ENCODE measurements at places on chromosomes 4 and X.

DNA sequence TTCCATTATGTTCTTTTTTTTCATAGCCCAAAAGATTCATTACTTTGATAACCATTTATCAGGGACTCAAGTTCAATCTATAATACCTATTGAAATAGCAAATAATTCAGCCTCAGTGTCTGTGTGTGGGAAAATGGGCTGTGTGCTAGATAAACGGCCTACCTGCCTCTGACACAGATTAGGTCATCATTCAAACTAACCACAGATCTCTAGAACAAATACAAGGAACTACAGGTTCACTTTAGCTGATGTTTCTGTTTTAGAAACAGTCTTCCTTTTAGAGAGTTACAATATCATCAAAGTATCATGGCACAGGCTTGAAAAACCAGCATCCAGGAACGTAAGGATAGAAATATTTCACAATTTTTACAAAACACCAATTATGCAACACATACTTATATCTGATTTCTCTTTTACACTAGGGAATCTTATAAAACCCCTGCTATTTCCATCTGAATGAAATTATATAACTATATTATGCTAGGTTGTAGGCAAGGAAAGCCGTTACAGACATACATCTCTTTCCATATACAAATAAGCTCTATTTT lies 56.6 kb upstream of the MAB21L2 start:
- no peak for DNase-seq

DNA sequence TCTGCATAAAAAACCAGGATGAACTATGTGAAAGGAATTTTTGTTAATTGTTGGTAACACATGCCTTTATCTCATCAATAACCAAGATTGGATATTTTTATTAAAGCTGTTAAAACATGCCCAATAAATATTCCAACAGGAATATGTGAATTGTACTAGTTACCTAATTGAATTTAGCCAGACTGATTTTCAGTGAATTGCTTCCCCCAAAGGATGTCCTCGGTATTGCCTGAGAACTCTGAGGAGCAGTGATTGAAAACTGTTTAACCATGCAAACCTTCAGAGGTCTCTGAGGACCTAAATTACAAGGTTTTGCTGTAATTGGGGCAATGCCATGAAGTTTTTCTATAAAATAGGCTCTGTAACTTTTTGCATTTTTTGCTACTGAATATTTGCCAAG lies 66.6 kb downstream of the BLTP1 start:
- DNase-seq = no peak

- no peak for DNase-seq
Observed at GRCh38 chr4:129342819-129343408, 247.0 kb downstream of the C4orf33 start.

- DNase-seq = no peak
Observed at GRCh38 chr4:187204389-187204918, 480.8 kb upstream of the FAT1 start.

DNA sequence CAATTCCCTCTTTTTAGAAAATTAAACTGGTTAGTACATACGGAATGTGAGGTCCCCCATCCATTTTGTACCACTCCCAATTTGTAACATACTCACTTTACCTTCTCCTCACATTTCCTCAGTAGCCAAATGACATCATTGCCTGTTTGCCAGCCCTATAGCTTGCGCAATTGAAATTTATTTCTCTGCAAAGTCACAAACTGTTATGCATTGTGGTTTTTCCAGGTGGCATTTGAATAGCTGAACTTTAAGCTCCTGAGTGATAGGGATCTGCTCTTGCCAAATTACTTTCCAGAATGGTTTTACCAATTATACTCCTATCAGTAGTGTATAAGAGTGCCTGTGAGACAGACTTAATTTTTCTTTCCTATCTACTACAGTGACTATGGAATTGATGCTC lies 7.7 kb downstream of the COL4A5 start:
- no peak for DNase-seq

- DNase-seq = no peak
Observed at GRCh38 chrX:69065451-69065850, 99.8 kb downstream of the PJA1 start.

DNA sequence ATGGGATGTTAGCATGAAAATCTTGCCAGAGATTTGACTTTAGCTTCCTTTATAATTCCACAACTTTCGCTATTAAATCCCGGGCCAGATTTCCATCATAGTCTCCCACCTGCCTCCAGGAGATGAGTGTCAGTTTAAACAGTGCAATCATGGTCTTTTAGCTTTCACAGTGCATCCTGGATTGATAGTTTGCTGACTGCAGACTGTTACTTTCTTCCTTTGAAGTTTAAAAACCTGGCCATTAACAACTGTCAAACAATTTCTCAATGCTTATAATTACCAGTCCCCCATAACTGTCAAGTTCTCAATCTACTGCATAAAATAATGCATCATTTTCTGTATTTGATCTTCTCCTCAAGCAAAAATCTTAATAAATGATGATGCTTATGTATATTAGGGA lies 108.4 kb upstream of the FSTL5 start:
- no peak for DNase-seq

DNA sequence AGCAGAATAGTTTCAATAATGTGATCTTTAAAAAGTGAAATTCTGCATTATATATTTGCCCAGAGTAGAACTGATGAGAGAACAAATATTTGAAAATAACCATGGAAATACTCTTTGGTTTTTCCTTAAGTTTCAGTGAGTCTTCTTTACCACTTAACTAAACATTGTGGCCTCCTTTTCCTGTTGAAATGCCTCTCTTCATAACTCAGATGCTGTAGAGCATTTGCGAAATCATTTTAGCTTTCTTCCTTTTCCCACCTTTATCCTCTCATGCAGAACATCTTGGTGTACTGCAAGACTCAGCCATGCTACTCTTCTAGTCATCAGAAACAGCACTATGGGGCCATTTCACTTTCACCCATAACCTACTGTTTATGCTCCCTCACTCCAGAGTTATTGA lies 48.2 kb downstream of the CASK start:
- DNase-seq = no peak

GRCh38 chrX:12790885-12791256 lies 341 bp upstream of the PRPS2 start:
- DNase-seq = no peak

- DNase-seq = no peak
Observed at GRCh38 chr4:48329193-48329592, 12.1 kb upstream of the SLAIN2 start.

DNA sequence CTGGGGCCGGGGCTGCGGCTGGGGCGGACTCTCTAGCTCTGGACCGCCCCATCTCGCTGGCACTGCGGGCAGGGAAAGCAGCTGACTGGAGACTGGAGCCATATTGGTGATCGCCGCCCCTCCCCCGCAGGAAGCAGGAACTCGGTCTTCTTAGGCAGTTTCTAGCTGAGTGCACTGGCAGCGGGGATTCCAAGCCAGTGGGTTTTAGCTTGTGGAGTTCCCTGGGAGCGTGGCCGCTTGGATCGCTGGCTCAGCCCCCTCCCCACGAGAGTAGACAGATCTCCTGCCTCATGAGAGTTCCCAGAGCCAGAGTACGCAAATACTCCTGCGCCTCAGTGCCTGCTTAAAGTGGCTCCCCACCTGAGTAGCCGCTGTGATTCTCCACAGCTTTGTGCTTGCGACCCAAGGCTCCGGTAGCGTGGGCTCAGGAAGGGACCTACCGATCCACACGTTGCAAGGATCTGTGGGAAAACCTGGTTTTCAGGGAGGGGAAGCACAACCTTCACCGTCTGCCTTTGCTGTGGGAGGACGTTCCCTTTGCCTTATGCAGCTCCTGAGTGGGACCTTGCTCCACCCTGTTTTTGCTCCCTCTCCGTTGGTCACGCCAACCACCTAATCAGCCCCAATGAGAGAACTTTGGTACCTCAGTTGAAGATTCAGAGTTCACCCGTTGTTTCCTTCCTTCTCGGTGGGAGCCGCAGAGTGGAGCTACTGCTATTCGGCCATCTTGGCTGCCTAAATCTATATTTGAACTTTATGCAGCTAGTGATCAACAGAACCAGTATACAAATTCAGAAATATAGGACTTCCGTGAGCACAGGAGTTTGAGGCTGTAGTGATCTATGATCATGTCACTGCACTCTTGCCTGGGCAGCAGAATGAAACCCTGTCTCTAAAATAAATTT lies 803.9 kb upstream of the PCDH10 start:
- peak; percentile 64 for DNase-seq

DNA sequence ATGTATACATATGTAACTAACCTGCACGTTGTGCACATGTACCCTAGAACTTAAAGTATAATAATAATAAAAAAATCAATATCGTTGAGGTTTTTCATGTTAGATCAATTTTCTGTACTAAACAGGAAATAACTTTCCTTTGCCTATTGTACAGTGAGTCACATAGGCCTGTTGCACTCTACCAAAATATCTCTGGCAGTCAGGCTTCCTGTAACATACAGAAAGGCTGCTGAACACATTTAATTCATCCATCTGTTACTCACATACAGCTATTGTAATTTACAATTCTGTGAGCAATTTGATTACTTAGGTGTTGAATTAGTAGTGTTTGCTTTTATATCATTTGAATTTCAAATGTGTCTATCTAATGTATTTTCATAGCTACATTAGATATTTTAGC lies 427.8 kb downstream of the TMA16 start:
- no peak for DNase-seq

- DNase-seq = no peak
Observed at GRCh38 chr4:56971383-56971782, 6.0 kb downstream of the NOA1 start.

DNA sequence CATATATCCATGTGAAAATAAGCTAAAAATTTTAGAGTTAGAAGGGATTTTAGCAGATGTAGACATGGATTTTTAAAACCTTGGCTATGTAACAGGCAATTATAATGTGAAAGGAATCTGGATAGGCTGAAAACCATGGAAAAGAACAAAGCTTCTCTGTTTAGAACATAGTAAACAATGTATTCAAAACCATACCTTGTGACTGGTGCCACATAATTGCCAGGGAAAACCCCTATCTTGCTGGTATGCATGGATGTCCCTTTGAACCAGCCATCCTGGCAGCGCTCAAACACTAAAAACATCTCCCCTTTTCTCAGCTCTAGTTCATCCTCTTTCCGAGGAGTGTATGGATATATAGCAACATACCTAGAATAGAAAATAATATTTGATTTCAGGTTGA lies 110.6 kb upstream of the CBR4 start:
- no peak for DNase-seq

DNA sequence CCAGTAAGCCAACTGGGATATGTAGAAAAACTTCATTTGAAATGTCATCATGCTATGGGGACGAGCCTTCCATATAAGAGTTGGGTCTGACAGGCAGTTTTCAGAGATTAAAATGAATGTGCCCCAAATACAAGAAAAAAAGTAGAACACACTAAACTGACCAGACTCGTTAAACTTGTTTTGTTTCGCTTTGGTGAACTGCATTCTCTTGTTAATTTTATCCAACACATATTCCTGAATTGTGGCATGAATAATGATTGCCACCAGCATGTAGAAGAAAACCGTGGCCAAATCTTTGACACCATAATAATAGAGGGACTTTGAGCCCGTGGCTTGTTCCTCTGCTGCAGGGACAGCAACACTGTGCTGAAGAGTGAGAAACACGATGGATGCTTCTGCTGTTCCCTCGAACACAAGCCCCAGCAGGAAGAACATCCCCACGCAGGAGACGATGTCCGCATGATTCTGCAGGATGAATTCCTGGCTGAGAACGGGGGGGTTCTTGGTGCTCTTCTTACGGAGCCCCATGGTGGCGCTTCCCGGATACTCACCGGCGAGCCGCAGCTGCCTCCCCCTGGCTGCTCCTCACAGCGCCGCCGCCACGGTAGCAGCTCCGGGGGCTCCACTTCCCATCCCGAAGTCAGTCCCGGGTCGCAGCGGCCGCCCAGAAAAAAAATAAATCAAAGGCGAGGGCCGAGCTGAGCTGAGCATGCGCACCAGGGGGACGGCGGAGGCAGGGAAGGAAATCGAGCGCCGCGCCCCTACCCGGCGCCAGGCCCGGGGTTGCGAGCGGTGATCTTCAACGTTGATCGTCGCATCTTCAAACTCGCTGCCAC lies at the start of gene TRAM1L1:
TSS of gene TRAM1L1 (minus strand) at position 711 of the 836 bp plus-strand sequence. CDS start at position 528, 183 bp downstream.
- DNase-seq = peak; percentile 70

DNA sequence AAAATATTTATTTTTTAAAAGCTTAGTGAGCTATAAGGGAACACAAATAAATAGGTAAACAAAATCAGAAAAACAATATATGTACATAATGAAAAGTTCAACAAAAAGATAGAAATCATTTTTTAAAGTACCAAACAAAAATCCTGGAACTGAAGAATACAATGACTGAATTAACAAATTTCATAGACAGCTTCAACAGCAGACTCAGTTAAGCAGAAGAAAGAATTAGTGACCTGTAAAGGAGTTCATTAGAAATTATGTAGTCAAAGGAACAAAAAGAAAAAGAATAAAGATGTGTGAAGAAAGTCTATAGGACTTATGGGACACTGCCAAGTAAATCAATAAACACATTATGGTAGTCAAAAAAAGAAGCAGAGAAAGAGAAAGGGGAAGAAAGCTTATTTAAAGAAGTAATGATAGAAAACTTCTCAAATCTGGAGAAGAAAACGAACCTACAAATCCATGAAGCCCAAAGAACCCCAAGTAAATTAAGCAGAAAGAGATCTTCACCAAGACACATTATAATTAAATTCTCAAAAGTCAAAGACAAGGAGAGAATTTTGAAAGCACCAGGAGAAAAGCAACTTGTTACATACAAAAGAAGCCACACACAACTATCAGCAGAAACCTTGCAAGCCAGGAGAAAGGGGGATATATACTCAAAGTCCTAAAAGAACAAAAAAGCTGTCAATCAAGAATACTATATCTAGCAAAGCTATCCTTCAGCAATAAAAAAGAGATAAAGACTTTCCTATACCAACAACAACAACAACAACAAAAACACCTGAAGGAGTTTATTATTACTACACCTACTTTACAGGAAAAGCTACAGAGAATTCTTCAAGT lies 338.9 kb downstream of the PTTG2 start:
- no peak for DNase-seq

- no peak for DNase-seq
Observed at GRCh38 chr4:134499074-134499473, 297.5 kb upstream of the PABPC4L start.

DNA sequence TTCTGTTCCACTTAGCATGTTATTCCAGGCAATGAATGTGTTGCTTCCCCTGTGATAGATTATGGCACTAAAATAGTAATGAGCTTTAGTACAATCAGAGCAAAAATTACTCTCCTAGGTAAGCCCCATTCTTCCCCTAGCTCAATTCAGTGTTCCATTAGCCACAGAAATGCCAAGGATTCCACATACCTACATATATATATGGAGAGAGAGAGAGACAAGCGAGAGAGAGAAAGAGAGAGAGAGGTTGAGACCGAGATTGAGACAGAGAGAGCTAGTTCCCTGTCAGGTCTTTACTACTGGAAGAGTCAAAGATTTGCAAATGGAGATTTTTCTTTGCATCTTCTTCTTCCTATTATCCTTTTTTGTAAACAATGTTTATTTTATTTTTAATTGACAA lies 8.7 kb downstream of the LIMCH1 start:
- DNase-seq = no peak

- DNase-seq = no peak
Observed at GRCh38 chrX:146604196-146604595, 205.4 kb upstream of the CXorf51B start.

GRCh38 chr4:26334366-26334765 lies 13.6 kb downstream of the RBPJ start:
- no peak for DNase-seq

GRCh38 chr4:176258135-176258534 lies 10.9 kb downstream of the ASB5 start:
- no peak for DNase-seq
